Fibroblast of skin of abdomen (primary cell): ENCODE measurements at places on chromosomes 5 and 9.

- no peak for DNase-seq
Observed at GRCh38 chr5:136905571-136905970, 540.2 kb upstream of the TRPC7 start.

GRCh38 chr9:37390759-37391158 is 31.7 kb upstream of the GRHPR start:
- no peak for DNase-seq

DNA sequence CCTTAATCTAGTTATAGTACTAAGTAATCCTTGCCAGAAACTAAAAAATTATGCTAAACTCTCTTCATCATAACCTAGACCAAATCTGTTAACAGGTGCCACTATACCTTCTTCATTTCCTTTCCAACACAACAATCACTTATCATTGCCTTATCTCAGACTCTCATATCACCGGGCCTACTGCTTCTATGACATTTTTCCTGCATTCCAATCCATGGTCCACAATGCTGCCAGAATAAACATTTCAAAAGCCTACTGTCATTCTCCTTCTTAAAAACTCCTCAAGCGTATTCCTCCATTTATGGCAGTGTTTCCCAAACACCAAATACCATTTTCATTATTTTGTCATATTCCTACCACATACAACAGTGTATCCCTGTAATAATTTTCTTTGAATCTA is 6.5 kb downstream of the PPP6C start:
- no peak for DNase-seq

DNA sequence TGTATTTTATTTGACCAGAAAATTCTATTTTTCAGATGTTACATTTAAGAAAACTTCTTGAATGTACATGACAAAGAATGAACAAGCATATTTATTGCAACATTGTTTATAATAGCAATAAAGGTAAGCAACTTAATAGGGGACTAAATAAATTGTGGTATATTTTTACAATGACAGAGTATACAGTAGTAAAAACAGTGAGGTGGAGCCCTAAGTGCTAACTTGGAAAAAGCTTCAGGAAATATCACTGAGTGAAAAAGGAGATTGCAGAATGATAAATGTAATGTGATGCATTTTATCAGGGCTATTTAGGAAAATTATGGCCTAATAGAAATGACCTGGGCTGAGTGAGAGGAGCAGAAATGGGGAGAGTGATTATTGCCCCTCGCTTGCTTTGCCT is 56.5 kb upstream of the SEMA6A start:
- DNase-seq, result no peak

DNA sequence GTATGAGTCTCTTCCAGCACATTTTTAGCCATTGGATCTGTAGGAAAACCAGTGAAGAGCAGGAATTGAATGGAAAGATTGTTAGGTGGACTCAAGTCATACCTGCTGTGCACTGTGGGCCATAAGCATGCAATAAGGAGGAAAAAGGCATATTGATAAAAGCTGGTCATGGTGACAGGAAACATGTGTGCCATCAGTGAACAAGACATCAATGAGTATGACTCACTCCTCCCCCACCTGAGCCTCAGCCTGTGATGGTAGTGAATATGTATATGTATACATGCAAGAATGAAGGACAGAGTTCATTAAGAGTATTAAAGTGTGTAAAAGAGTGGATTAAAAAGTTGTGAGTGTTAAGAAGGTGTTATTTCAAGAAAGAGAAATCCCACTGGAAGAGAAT is 164.5 kb downstream of the TMEM38B start:
- no peak for DNase-seq
